ENCODE measurements at places on chromosomes 5 and 9. TPM values are rescaled to one million over a fixed set of nuclear protein-coding genes. Genes with fewer than 3 reads are reported as not detected.

GRCh38 chr9:91858213-91859030 is 91.6 kb downstream of the ROR2 start:
- no peak for DNase-seq

GRCh38 chr9:134396825-134397224 is 70.6 kb downstream of the RXRA start:
- DNase-seq = peak; percentile 30

GRCh38 chr9:38371495-38371894 is 21.0 kb upstream of the ALDH1B1 start:
- DNase-seq = peak; percentile 13

- DNase-seq = no peak
Measured at GRCh38 chr5:75023368-75024159, 28.8 kb downstream of the GCNT4 start.

GRCh38 chr5:111255169-111255568 is 31.0 kb downstream of the CAMK4 start:
- no peak for DNase-seq

DNA sequence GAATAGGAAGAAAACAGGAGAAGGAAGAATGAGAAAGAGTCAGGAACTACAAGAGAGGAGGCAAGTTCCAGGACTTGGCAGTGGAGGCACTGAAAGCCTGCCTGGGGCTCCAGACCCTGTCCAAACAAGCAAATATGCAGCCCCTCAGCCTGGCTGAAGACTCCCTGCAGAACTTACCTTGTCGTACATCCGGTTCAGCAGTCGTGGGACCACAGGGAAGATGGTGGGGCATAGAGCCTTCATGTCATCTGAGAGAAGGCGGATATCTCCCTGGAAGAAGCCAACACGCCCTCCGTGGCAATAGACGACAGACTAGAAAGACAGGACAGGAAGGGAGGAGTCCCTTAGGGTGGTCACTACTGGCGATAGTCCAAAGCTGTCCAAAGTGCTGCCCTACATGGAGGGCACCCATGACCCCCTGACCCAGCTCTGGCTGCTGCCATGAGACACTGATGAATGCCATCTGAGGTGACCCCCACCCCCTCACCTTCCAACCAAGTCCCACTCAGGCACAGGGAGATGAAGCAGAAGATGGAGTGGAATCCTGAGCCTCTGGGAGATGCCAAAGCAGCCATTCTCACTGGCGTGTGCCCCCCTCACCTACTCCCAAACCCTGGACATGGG is 27.7 kb upstream of the MEIKIN start:
- no peak for DNase-seq

Gene DBN1
- 88.9 TPM for total RNA-seq

Gene TLX3
- total RNA-seq = not detected

Gene TRUB2
- total RNA-seq = 22.4 TPM

Measured in lung microvascular endothelial cell (primary cell).